ENCODE measurements at places on chromosomes 7 and 10.

- DNase-seq: no peak
These were observed 21.0 kb upstream of the RPA3 start for GRCh38 chr7:7739204-7740036.

DNA sequence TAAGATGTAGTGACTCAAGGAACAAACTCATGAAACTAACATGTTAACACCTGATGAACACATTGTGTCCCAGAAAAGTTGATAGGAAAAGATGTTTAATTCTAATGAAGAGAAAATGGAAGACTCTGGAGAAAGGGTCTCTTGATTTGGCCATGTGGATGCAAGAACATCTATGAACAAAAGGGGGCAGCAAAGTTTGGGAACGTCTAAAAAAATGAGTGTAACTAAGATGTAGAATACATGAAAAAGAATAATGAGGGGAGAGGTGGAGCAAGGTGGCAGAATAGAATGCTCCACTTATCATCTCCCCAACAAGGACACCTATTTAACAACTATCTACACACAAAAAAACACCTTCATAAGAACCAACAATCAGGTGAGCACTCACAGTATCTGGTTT, 805.1 kb downstream of the TNS3 start:
- DNase-seq: peak; percentile 18

DNA sequence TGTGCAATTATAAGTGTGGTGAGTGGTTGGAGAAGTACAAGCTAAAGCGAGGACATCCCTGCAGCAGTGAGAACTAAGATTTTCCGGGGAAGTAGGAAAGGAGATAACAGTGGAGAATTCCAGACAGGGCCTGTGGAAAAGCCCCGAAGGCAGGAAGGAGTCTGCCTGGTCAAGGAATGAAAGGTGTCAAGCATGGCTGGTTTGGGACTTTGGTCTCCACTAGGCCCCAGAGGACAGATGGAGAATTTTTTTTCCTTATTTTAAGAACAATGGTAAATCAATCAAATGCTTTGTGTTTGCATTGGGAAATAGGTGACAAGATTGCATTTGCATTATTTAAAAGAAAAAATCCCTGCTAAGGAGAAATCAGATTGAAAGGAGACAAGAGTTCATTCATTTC, 3.2 kb upstream of the CEP55 start:
- DNase-seq: no peak

GRCh38 chr7:101767544-101767943, 49.9 kb upstream of the CUX1 start:
- DNase-seq: no peak

GRCh38 chr10:112805701-112806100, 144.3 kb upstream of the TCF7L2 start:
- DNase-seq: no peak

DNA sequence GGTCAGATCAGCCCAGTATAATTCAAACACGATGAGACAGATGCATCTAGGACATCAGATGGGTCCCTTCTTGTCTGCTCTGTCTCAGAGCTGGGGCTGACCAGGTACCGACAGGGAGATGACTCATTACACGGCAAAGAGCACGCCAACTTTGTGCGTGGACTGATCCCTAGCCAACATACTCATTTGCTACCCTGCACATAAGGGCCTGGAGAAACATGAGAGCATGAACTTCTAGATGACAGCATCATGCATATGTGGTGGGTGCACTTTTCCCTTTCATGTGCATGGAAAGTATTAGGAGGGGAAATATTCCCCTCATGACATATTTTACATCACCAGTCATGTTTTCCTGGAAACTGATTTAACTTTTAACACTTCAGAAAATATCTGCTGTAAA, 35.1 kb upstream of the NPVF start:
- peak; percentile 25 for DNase-seq

- DNase-seq: no peak
These were observed 71.8 kb downstream of the SEMA3A start for GRCh38 chr7:84122582-84123360.

DNA sequence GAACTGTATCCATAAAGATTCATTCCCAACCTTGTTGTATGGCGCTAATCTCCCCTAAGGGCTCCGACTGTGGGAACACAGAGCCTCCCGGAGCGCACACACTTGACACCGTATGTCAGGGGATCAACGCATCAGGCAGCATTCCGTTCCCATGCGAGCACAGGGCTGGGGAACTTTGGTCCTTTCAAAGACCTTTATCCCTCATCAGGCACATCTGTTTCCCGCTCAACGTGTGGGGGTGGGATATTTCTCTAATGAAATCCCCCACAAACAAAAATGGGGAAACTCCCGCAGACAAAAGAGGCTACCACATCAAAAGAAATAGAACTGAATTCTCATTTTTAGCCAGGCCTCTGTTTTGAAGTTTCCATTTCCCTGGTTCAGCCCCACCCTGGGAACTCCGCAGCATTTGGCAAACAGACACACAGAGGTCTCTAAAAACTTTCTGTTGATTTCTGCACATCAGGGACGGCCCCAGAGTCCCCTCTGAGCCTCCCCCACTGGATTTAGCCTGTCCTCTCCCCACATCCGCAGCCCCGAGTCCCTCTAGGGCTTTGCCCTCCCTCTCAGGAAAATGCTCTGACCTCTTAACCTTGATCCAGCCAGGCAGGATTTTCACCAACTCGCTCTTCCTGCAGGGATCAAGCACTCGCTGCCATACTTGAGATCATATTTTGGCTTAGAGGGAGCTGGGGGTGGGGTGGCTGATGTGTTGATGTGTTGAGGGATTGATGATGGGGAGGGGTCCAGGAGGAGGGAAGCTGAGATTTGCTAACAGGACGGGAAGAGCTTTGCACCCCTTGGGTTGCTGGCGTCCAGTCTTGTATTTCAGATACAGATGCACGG, 6.6 kb downstream of the CPA5 start:
- DNase-seq: no peak

GRCh38 chr10:48285710-48286109, 11.2 kb upstream of the FRMPD2 start:
- no peak for DNase-seq

GRCh38 chr7:23335136-23335535, 36.0 kb downstream of the MALSU1 start:
- no peak for DNase-seq

DNA sequence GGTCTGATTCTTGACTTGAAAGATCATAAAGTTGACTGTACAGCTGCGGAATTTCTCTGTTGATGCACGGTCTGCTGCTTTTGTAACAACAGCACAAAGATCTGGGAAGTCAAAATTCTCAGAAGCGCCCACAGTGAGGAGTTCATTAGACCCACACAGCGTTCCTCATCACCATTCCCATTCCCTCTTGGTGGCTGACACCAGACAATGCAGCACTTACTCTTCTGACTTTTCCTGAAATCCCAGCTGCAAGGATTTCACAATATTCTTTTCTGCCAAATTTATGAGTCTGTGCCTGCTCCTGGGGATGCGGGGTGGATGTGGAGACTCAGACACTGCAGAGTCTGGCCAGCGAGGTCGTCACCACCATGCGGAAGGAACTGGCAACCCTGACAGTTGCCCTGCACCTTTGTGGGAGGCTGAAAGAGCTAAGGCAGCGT, 233.9 kb downstream of the FANK1 start:
- peak; percentile 69 for DNase-seq

- no peak for DNase-seq
These were observed 65.7 kb downstream of the BICC1 start for GRCh38 chr10:58578366-58578765.

DNA sequence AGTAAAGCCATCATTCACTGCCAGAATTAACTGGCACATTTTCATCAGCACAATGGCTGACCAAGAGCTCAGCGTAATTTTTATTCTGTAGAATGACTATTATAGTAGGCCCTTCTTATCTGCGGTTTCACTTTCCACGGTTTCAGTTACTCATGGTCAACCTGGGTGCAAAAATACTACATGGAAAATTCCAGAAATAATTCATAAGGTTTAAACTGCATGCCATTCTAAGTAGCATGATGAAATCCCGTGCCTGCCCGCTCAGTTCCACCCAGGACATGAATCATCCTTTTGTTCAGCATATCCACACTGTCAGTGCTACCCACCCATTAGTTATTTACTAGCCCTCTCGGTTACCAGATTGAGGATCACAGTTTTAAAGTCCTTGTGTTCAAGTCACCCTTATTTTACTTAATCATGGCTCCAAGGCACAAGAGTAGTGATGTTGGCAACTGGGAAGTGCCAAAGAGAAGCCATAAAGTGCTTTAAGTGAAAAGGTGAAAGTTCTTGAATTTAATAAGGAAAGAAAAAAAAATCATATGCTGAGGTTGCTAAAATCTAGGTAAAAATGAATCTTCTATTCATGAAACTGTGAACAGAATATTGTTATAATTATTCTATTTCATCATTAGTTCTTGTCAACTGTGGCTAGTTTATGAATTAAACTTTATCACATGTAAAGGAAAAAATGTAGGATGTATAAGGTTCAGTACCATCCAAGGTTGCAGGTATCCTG, 204.9 kb downstream of the DOCK4 start:
- DNase-seq: peak; percentile 93

DNA sequence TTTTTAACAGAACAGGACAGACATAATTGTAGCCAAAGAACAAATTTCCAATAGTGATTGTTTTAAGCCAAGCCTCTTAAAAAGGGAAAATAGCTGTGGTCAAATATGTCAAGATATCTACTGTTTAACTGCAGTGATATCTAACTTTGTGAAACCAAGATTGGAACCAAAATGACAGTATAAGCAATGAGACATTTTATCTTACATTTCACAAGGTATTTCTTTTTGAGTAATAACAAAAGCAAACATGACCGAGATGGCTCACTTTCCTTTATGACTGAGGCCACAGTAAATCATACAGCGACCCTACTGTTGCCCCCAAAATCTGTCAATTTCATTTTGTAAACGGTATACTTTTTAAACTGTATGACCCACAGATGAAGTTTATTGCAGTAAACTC, 215.8 kb downstream of the MLLT10 start:
- DNase-seq: peak; percentile 7

GRCh38 chr10:17181751-17182150, 19.7 kb downstream of the TRDMT1 start:
- DNase-seq: peak; percentile 13

- DNase-seq: peak; percentile 81
These were observed 277.8 kb downstream of the EXOC4 start for GRCh38 chr7:133530682-133531081.
